ENCODE measurements at places on chromosomes 6 and 20. TPM values are rescaled to one million over a fixed set of nuclear protein-coding genes. Genes with fewer than 3 reads are reported as not detected.

GRCh38 chr6:90468080-90468479 is 118.8 kb downstream of the MAP3K7 start:
- DNase-seq = no peak

DNA sequence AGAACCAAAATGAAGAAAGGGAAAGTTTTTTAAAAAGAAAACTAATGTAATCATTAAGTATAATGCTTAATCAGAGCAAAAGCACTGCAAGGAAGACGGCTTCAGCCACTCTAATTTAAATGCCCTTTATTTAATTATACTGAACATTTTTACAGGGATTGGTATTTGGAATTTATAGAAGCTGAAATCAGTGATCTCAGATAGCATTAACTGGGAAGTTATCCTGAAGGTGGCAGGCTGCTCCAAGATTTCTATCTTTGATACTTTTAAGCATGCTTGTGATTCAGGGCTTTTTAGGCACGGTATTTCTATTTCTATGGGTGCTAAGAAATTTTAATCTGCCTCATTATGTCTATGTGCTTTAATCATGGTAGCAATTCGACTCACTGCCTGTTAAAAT is 1.3 kb upstream of the NDUFAF4 start:
- no peak for DNase-seq

GRCh38 chr6:797479-798077 is 104.6 kb upstream of the EXOC2 start:
- no peak for DNase-seq

DNA sequence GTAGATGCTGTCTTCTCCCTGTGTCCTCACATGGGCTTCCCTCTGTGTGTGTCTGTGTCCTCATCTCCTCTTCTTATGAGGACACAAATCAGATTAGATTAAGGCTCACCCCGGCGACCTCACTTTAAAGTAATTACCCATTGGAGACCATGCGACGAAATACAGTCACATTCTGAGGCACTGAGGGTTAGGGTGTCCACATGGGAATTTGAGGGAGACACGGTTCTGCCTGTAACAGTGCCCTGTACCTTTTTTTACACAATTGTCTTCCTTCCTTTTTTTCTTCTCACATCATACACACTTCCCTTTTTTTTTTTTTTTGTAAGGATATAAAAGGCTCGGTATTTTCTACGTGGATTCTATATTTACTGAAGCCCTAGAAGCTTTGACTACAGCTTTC is 48.9 kb downstream of the DEK start:
- DNase-seq = no peak

The TRIM40 gene
- polyA plus RNA-seq = not detected

All from pancreas (tissue), 10 donors.